ENCODE measurements at places on chromosomes 12 and 14.

DNA sequence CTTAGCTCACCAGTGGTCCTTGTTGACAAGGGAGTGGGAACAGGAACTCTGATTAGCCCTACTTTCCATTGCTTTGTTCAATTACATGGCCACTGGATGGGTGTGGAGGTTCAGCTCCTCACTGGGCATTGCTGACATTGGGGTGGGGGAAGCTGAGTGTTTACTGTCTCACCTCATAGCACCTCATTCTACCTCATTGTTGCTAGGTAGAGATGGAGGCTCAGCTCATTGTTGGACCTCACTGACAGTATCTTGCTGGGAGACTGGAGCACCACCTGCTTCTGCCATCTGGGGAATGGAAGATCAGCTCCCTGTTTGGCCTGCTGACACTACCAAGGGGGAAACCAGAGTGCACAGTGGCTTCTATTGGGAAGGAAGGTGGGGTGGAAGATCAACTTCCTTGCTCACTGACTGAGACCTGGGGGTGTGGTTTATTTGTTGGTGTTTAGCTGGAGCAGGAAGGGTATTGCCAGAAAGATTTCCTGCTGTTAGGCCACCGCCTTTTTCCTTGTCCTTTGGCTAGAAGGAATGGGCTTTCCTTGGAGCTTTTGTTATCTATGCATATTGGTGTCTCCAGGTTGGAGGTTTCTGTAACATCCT is 1.3 kb upstream of the OR4E2 start:
- no peak for DNase-seq

DNA sequence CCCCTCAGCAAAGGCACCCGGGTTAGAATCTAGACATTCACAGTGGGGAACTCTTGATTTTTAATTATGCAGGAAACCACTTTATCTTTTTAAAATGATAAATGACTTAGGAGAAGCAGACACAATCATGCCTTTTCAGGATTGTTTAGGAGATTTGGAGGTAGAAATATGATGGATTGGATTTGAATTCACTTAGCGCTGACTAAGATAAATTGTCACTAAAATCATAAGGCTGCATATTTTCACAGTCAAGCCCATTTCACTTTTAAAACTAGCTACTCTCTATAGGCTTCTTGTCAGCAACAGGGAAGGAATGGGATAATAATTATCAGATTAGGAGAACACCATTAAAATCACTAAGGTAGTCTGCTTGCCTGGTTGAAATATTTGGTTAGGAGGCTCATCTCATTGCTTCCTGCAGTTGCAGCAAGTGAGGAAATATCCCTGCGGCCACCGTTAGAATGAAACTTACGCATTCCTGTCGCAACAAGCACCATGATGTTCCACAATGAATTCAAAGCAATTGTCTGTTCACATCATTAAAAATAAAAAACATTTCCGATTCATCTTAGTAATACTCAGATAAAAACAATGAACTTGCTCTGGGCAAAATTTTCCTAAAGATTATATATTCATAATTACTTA is 31.9 kb downstream of the DACT1 start:
- no peak for DNase-seq

DNA sequence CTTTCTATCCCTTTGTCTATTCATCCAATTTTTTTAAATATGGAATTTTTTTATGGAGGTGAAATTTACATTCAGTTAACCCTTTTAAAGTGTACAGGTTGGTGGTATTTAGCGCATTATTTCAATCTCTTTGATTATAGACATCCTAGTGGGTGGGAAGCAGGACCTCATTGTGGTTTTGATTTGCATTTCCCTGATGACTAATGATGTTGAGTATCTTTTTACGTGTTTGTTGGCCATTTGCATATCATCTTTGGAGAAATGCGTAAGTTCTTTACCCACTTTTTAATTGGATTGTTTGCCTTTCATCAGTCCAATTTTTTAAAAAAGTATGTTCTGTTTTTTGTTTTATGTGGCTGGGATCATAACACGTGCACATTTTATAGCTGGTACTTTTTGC is 20.8 kb downstream of the PAPLN start:
- no peak for DNase-seq

DNA sequence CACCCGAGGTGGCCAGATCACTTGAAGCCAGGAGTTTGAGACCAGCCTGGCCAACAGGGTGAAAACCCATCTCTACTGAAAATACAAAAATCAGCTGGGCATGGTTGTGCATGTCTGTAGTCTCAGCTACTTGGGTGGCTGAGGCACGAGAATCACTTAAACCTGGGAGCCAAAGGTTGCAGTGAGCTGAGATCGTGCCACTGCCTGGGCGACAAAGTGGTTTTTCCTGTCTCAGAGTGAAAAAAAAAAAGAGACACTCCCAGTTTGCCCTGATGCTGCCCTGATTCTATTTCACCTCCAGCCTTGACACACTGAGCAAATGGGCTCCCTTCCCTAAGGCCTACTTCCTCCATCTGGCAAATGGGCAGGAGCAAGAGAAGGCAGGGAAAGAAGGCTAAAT is 28.5 kb upstream of the PLEK2 start:
- DNase-seq = no peak

DNA sequence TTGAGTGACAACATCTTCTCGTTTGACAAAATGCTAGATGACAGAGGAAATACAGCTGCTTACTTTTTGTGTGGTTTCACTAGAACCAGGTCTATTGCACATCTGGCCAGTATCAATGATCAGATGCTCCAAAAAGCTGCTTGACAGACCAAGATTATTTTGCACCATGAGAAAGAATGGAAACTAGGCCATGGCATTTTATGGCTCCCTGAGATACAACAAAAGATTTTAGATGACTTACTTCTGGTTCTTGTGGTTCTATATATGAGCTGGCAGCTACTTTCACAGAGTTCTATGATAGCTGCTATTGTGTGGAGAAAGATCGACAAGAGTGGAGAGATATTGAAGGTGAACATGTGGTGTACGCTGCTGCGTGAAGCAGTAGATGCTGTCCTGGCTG is 25.9 kb upstream of the PPFIBP1 start:
- no peak for DNase-seq

DNA sequence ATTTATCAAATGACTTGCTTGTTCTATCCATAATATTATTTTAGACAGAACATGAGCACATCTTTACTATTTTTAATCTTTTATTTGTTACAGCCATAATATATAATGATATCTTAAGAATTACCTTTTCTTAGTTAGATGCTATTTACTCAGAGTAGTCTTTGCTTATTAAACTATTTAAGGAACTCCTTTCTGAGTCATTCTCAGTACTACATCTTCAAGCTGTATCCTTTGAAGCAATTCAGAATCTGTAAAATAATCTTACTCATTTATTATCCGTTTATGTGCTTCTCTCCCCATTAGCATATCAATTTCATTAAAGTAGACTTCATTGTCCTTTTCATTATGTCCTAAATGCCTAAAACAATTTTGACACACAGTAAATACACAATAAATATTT is 240.4 kb upstream of the FAR2 start:
- no peak for DNase-seq

- no peak for DNase-seq
These were observed 26.2 kb downstream of the GALC start for GRCh38 chr14:87966816-87967215.

GRCh38 chr14:68405961-68406360 is 386.9 kb downstream of the ZFP36L1 start:
- DNase-seq = no peak

- DNase-seq = no peak
These were observed 163.1 kb downstream of the GCH1 start for GRCh38 chr14:54739514-54739913.

- DNase-seq = no peak
These were observed 315.9 kb downstream of the BMP4 start for GRCh38 chr14:53640695-53641094.

DNA sequence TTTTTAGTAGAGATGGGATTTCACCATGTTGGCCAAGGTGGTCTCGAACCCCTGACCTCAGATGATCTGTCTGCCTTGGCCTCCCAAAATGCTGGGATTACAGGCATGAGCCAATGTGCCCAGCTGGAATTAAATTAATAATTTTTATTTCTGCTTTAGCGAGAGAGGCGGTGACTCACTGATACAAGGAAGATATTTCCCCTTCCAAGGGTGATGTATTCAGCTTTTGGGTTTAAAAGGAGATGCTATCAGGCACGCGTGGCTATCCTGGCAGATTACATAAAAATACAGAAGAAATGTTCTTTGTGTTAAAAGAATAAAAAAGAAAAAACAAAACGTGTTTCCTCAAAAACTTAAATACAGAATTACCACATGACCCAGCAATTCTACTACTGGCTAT is 12.4 kb upstream of the P2RX7 start:
- DNase-seq = no peak

DNA sequence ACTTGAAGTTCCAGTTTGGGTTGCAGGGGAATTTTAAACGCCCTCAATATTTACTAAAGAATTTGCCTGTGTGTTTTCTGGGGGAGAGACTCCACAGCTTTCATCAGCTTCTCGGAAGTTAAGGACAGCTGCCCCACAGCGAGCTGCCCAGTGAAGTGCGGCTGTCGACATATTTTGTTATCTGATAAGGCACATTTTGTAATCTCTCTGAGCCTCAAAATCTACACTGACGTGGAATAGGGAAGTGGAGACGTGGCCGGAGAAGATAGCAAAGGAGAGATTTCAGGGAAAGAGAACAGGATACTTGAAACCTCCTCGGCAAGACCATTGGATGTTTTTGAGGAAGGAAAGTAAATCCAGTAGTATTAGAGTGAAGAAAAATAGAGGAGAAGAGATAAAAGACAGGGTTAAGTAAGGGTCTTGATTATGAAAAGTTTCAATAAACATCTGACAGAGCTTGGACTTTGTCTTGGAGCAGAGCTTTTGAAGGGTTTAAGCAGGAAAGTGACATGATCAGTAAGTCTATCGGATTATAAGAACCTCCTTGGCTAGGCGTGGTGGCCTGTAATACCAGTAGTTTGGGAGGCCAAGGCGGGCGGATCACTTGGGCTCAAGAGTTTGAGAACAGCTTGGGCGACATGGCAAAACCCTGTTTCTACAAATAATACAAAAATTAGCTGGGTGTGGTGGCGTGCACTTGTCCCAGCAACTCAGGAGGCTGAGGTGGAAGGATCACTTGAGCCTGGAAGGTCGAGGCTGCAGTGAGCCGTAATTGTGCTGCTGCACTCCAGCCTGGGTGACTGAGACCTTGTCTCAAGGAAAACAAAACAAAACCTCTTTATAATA is 1.1 kb downstream of the POLR3B start:
- no peak for DNase-seq

DNA sequence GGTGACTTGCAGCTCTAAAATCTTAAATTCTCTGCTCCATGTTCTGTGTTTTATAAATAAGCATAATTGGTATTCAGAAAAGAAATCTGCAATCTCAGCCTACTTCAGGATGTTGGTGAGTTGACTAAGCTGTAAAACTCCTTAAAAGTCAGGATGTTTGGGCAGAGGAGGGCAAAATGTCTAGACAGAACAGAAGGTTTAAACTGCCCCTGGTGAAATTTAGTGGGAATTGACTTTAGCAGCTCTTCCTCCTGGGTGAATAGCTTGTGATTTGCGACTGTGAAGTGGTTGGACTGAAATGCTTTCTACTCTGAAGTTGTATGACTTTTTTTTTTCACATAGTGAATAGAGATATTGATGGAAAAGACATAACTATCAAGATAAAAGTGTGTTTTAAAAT is 85.8 kb downstream of the CAND1 start:
- no peak for DNase-seq
